ENCODE measurements at places on chromosomes 2 and 18.

- no peak for DNase-seq
These were observed 1371.1 kb upstream of the LRRTM1 start for GRCh38 chr2:81675641-81676040.

- DNase-seq, result peak; percentile 15
These were observed 38.5 kb downstream of the KCTD18 start for GRCh38 chr2:200471324-200471848.

DNA sequence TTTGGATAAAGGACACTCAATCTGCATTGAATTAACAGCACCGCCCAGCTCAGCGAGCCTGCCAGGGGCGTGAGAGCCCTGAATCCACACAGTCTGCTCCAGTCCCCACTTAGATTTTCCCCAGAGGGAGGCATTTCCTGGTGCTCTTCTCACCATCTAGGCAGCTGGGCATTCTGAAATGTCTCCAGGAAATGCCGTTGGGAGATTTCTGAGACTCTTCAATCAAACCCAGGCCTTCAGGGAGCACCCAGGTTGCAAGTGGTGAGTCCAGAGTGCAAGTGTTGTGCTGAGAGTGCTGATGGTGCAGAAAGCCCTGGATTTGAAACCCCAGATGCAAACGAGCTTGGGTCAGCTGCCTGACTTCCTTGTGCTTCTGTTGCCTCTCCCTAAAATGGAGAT lies 23.4 kb upstream of the TMEM37 start:
- no peak for DNase-seq

- DNase-seq, result no peak
These were observed 468.2 kb upstream of the TNP1 start for GRCh38 chr2:217327953-217328621.

- DNase-seq, result no peak
These were observed 29.8 kb downstream of the GPR39 start for GRCh38 chr2:132446444-132446843.
